ENCODE measurements at places on chromosomes 2 and 18.

- DNase-seq, result no peak
Observed at GRCh38 chr2:234606896-234607295, 110.0 kb upstream of the ARL4C start.

DNA sequence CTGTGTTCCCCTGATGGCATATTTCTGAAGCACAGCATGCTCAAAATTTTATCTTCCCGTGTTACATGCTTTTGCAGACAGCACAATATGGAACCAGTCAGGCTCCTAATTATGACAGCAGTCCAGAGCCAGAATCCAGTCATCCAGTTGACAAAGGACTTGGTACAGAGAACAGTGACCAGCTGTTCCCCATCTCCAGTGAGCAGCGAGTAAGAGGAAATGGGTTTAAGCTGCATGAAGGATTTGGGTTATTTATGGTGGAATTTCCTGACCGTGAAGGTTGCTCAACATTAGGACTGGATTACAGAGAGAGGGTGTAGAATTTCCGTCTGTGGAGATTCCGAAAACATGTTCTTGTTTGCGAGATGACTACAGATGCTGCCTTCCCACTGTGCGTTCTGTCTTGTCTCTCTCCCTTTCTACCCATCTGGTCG, 24.4 kb downstream of the SGPP2 start:
- no peak for DNase-seq

- DNase-seq, result no peak
Observed at GRCh38 chr2:196750291-196750923, 49.1 kb downstream of the GTF3C3 start.

- DNase-seq, result peak; percentile 48
Observed at GRCh38 chr18:65761636-65762295, 11.0 kb downstream of the CDH7 start.

DNA sequence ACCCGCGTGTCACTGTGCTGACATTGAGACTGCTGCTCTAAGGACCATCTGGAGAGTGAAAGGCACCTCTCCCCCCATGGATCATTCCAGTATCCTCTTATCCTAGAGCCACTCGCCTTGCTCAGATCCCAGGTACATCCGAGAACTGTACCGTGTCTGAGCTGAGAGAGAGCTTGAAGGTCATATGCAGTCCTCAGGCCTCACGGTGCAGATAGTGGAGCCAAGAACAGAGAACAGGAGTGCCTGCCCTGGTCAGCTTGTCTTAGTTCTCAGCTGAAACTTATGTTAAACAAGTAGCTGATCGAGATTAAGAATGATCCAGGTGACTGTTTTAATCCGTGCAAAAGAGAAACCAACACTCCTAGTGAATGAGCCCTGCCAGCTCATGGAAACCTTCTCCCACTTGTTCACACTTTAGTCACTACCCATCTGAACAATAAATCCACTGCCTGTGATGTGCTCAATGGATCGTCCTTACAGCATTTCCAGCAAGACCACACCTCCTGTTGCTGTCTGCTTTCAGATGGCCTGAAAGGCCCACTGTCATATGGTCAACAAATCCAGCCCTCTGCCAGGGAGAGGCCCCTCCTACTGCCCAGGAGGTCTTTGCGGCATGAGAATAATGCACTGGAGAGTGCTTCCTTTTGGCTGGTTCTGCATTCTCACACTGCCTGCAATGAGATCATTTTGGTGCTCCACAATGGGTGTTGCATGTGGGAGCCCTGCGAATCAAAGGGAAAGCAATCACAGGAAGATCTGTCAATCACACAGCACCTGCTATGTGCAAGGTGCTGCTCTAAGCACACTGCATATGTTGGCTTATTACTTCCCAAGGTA, 43.7 kb upstream of the APCDD1 start:
- no peak for DNase-seq

DNA sequence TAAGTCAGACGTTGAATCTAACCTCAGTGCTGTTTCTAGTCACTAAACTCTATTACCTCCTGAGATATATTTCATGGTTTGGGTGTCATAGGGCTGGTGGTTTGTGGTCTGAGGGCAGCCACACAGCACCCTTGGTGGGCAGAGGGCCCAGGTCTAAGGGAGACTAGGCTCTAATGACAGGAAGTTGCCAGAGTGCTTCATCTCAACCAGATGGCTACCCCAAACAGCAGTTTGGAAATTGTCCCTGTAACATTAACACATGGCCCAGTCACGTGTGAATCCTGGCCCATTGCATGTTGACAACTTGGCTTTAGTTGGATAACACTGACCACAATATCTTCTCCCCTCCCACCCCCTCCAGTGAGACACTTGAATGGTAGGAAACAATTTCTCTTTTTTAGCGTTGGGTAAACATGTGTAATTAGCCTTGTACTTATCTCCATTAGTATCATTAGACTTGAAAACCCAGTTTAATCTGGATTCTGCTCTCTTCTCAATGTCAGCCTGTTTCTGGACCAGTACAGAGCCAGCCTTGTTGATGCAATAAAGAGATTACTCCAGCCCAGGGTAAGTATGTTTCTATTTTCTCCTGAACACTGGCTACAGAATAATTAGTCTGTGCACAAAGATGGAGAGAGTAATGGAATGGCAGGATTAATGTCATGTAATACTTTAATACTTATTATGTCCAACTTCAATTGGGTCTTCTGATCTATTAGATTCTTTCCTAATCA, 187.8 kb upstream of the SIX3 start:
- DNase-seq, result no peak

Data from NCI-H1092 treated with DMSO at 0.1 percent for 48 hours (cell line).